Tracheal epithelial cell (primary cell): ENCODE measurements at places on chromosomes 2 and 18. TPM values are rescaled to one million over a fixed set of nuclear protein-coding genes. Genes with fewer than 3 reads are reported as not detected.

Gene EFR3B
- under 0.01 TPM in 1 of 2 replicates, not detected in the other for total RNA-seq

Gene RND3
- 100.0 and 308 TPM in 2 replicates for total RNA-seq

Gene TRIM43
- total RNA-seq = 0.48 TPM in 1 of 2 replicates, not detected in the other

Gene PTPRN
- 0.21 and 2.2 TPM in 2 replicates for total RNA-seq

Gene TNFRSF11A
- 0.21 and 0.72 TPM in 2 replicates for total RNA-seq

Gene MAP3K19
- total RNA-seq = under 0.01 TPM in 1 of 2 replicates, not detected in the other

Gene ZSWIM2
- not detected in 2 replicates for total RNA-seq

Gene LAMA1
- 1.5 and 25.8 TPM in 2 replicates for total RNA-seq

Gene MAB21L4
- 0.85 and 3.4 TPM in 2 replicates for total RNA-seq

Gene IL36RN
- total RNA-seq = 1.1 and 8.4 TPM in 2 replicates

Gene MOCOS
- 15.9 and 32.6 TPM in 2 replicates for total RNA-seq
